ENCODE measurements at places on chromosomes 6 and 20.

DNA sequence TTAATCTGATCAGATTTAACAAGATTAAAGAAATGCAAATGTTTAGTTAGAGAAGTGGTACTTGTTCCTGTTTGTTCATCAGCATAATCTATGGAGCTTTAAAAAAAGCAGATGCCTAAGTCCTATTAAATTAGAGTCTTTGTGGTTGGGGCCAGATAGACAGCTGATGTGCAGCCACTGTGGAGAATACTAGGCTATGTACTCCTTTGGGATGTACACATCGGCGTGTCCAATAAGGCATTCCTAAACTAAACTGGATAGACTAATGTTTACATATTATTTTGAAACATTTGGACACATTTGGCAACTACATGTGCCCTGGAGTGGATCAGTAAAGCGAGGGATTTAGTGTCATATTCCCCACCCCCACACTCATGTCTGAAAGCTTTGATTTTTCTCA is 459.5 kb downstream of the LMBRD1 start:
- no peak for DNase-seq

DNA sequence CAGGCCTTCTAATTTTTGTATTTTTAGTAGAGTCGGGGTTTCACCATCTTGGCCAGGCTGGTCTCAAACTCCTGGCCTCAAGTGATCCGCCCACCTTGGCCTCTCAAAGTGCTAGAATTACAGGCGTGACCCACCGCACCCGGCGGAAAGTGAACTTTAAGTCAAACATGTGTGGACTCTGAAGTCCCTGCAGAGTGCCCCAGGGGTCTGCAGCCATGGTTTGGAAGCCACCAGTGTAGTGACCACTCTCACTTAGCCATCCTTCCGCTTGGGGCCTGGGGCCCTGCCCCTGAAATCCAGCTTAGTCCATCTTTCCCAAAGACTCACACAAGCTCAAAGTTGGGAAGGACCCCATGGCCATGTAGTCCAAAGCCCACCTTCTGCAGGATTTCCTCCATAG is 164.5 kb downstream of the GRM4 start:
- no peak for DNase-seq

DNA sequence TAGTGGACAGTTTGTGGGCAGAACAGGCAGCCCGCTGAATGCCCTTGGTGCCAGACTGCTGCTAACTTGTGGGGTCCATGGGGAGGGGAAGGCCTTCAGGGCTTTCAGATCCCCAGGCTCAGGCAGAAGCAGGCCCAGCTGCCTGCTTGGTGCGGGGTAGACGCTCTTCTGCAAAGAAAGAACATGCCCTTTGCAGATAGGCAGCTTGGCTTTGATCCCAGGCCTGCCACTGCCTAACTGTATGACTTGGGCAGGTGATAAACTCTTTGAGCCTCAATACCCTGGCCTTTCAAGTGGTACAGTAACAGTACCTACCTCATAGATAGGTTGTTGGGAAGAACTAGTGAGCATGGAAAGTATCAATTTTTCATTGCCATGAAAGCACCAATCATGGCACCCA is 28.4 kb downstream of the CHMP4B start:
- no peak for DNase-seq

DNA sequence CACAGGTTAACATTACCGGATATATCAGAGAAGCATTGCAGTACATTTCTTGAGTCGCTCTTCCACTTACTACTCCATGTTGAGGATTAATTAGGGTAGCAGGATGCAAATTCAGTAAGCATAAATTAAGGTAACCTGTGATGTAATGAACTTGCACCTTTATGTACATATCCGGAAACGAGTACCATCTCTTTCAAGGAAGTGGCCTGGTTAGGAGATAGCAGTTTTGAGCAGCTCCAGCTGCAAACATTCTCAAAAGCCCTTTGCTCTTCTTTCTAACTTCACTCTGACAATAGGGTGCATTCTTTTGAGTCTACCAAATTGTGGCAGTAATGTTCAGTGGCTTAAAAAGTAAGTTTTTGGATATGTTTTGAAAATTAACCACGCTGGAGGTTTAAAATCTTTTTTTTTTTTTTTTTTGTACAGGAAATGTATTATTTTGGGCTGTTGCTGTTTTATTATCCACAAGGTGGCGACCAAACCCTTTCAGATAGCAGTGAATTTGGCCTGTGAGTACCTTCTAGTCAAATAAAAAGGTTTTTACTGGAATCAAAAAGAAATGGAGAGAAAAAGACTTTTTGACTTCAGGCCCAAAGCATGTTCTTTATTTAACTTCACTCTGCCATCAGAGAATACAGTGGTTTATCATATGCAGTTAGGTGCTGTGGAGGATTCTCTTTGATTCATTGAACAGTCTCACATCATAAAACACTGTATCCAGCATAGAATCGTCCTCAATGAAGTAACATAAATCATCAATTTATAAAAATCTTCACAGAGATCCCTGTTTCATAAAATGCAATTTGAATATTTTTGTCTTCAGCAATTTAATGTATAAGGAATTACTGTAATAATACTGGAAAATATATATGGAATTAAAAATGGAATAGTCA is 8.9 kb downstream of the FAM217B start:
- DNase-seq: no peak

- no peak for DNase-seq
Measured at GRCh38 chr6:3418496-3419060, 38.3 kb downstream of the SLC22A23 start.

DNA sequence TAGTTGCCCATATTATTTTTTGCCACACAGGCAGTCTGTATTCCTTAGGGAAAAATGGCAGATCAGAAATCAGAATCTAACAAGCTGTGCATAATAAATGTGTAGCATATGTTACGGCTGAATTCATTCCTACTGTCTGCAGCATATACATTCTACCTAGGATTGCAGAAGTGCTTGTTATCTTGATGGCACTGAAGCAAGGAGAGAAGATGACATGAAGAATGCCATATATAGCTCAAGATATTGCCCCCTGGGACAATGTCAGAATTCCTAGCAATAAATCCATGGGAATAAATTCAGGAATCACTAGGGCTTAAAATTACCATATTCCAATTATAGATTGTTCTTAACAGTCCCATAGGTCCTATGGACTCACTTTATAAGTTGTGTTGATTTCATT is 293.0 kb upstream of the CNR1 start:
- DNase-seq: no peak

GRCh38 chr20:44684047-44684967 is 30.9 kb upstream of the CCN5 start:
- no peak for DNase-seq

DNA sequence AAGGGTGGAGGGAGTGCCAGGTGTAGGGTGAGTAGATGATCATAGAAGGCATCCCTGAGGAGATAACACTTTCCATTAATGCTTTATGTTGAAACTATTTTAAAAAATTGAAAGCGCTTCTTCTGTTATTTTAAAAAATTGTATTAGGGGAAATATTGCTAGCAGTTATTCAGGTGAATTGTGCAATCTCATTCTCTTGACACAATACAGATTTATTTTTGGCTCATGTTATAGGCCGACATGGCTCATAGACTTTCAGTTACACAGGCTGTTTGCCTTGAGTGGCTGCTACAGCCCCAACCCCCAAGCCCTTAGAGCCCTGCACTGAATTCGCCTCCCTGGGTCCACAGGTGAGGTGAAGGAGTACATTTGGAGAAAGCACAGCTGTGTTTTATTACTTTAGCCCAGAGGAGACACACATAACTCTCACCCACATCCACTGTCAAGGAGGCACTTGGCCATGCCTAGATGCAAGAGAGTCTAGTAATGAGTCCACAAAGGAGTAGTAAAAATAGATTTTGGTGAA is 228.2 kb downstream of the RFPL4B start:
- no peak for DNase-seq

GRCh38 chr6:151497905-151498304 is 4.1 kb downstream of the CCDC170 start:
- DNase-seq: no peak

GRCh38 chr6:109961611-109962041 is 16.5 kb upstream of the GPR6 start:
- no peak for DNase-seq

- no peak for DNase-seq
Measured at GRCh38 chr6:8006208-8006607, 58.0 kb downstream of the BLOC1S5 start.

DNA sequence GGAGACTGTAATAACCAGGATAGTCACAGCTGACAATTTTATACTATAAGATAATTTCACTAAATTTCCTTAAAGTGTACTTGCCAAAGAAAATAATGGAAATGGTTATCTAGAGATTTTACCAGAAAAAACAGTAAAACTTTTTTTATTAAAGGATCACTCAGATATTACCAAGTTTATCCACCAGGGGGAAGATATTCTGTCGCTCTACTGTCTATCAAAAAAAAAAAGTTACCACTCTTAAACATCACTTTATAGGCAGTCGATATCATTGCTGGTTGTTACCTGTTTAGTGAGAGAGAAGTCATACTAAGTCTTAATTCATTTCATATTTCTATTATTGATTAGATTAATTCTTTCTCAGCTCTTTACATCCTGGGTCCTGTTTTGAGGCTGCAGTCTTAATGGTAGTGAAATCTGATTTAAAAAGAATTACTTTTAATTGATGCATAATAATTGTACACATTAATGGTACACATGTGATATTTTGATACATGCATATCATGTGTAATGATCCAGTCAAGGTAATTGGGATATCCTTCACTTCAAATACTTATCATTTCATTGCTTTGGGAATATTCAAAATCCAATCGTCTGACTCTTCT is 18.9 kb downstream of the L3MBTL3 start:
- no peak for DNase-seq

DNA sequence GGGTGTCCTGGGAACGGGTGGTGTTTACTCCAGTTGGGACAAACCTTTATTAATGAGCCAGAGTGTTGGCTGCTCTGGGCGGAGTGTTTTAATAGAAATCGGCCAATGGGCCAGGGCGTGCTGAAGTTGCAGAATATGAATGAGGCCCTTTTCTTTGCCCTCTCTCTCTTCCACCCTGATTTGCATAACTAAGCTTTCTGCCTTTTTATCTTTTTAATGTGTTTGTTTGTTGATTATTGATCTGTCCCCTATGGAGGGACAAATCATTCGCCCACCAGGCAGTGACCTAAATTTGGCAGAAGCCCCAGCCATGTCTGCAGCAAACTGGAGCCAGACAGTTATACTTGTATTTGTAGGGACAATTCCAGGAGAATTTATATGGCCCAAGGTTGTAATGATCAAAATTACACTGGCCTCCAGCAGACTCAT is 420.9 kb downstream of the PREX1 start:
- DNase-seq: no peak

- no peak for DNase-seq
Measured at GRCh38 chr20:10596710-10597121, 77.1 kb downstream of the JAG1 start.

- DNase-seq: no peak
Measured at GRCh38 chr6:111800821-111801220, 72.4 kb downstream of the FYN start.

DNA sequence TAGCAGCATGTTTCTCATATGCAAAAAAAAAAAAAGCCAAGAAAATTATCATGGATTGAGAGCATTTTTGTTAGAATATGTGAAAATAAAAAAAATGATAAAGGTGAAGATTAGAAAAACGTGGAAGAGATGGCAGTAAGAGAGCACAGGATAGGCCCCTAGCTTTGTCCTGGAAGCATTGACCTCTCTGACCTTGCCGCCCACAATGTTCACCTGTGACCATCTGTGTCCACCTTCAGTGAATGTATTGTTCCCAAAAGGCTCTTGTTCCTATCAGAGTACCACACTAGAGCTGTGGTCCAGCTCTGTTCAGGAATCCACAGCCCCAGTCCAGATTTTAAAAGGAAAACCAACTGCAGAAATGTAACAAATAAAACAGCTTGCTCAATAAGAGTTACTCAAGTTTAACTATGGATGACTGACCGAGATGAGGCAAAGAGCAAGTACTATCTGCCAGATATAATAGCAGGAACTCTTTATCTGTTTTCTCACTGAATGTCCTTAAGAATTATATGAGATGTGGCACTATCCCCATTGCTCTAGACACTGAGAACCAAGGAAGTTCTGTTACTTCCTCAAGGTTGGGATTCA is 287.7 kb upstream of the STXBP5 start:
- DNase-seq: no peak

DNA sequence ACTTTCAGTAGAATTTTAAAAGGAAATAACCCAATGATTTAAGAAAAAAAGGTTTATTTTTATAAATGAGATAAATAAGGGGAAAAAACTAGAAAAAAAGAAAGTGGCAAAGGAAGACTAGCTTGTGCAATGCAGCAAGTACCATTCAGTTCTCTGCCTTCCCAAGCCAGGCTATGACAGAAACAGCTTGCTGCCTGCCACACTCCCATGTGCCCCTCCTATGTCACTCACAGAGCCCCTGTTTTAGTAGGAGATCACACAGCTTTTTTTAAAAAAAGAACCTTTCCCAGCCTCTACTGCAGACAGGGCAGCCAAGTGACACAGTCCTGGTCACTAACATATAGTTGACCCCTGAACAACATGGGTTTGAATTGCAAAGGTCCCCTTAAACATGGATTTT is 13.5 kb downstream of the TBC1D7 start:
- no peak for DNase-seq

GRCh38 chr6:139449611-139450000 is 75.2 kb upstream of the CITED2 start:
- DNase-seq: no peak

DNA sequence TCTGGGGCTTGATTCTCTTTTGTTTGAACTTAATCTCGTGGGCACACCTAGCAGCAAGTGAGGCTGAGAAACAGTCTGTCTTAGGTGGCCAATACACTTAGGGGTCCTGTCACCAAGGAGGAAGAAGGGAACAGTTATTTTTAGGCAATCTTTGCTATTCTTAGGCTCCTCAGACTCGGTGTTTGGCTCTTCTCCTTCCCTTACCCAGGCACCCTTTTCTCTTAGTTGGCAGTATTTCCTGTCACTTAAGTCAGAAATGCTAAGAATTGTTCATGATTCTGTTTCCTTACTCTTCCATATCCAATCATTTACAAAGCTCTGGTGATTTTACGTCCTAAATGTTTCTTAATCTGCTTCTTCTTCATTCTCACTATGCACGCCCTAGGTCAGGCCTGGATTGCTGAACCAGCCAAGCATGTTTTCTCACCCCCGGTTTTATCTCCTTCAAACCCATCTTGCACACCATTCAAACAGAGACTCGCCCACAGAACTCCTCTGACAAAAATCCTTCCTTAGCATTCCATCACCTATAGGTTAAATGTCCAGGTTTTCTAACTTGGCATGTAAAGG is 45.2 kb upstream of the TMEM217 start:
- DNase-seq: no peak

GRCh38 chr20:56504373-56505005 is 20.1 kb upstream of the FAM209A start:
- no peak for DNase-seq

GRCh38 chr6:39213195-39213920 is 15.9 kb downstream of the KCNK5 start:
- DNase-seq: no peak

GRCh38 chr20:18144541-18145099 is 7.0 kb downstream of the KAT14 start:
- no peak for DNase-seq

DNA sequence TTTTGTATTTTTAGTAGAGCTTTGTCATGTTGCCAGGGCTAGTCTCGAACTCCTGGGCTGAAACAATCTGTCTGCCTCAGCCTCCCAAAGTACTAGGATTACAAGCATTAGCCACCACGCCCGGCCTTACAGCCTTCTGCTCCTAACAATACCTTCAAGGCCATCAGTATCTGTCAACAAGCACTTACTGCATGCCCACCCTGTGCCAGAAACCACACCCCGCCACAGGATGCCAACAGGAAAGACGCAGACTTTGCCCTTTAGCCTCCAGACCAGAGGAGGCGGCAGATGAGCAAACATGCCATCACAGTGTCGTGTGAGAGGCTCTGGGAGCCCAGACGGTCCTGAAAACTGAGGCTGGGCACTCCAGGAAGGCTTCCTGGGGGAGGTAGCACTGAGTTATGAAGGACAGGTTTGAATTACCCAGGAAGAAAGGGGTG is 34.7 kb upstream of the TGM3 start:
- no peak for DNase-seq

Measured in hypothalamus (tissue), 51 donors.